ENCODE measurements at places on chromosomes 3 and 15.

DNA sequence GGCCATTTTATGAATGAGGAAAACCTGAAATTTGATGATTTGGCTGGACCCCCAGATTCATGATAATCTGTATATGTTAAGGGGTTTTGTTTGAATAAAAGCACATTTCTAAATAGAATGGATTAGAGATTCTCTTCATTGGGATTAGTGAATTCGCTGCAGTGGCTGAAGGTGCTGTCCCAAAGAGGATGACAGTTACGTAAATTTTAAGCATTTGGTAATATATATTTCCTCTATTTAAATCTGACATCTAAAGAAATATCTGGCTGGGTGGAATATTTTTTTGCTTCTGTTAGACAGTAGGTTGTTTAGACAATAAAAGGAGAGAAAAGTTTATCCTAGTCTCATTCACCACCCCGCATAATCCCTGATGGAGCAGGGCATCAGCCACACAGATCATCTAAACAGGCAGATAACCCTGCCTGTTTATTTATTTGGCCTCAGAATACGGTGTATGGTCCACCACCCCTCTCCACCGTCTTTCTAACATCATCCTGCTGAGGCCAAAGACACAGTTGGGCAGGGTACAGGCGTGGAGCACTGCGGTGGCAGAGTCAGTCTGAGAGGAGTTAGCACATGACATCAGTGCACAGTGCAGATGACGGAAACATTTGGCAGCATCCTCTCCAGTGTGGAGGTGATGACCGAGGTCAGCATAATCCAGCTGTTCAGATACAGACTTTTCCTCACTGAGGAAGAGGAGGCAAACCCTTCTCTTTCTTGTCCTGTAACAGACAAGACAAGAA lies 20.4 kb upstream of the NFKBIZ start:
- DNase-seq: no peak

DNA sequence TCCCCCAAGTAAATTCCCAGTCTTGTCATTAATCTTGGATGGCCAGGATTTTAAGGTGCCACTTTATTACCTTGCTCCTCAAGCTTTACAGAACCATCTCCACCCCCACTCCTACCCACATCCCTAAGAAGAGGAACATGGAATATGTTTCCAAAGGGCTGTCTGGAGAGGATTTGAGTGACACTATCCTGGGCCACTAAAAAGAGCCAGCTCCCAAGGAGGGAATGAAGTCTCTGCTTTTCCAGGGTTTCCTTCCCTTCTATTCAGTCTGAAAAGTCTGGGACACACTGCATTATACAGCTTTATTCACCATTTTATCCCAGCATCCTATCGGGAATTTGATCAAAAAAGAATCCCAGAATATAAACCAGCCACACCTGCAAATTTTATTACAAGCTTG lies 35.6 kb upstream of the MECOM start:
- DNase-seq: no peak

- DNase-seq: no peak
Measured at GRCh38 chr15:100949691-100950090, 30.5 kb downstream of the LRRK1 start.

DNA sequence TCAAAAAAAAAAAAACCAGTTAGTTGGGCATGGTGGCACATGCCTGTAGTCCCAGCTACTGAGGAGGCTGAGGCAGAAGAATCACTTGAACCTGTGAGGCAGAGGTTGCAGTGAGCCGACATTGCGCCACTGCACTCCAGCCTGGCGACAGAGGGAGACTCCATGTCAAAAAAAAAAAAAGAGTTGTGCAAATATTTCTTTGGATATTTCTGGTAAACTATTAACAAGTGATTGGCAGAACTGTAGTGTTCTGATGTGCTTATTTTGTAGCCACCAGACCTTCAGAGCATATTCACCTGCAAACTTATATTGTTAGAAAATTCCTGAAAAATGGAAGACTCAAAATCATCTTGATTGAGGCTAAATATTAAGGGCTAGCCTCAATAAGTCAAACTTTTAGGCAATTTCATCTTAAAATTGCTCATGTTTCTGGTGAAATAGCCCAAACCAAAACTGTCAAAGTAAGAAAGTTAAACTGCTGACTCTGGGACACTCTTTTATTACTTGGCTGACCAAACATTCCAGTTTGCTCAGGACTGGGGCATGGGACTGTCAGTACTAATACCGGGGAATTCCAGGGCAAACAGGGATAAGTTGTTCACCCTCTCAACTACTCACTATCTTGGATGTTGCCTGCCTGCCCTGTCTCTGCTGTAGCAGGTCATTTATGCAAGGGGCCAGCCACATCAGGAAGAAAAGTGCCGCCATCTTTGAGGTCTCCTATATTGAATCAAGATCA lies 37.0 kb downstream of the ABHD2 start:
- DNase-seq: no peak

DNA sequence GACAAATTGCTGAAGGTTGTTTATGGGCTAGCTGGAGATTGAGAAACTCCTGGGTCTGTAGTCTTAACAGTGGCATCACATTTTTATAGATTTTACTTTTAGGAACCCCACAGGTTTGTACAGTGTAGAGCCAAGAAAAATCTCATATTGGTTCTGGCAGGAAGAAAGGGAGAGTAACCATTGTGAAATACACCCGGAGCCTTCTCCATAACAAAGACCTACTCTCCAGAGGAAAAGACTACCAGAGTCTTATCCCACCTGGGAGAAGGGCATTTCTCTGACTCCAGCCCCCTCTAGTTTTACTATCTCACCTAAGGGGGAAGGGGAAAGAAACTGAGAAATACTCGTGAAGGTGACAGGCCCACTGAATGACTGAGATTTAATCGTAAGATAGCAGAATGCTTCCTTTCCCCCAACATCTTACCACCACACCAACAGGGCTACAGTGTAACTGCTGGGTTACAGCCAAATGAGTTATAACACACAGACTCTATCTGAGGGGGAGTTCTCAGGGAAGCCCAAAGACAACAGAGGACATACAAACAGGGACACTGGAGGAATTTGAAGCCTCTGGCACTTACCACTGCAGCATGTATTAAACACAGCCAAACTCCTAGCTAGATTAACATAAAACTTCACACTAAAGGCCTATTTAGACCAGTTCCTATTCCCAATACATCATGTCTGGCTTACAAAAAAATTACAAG lies 56.1 kb downstream of the SYN2 start:
- no peak for DNase-seq

- no peak for DNase-seq
Measured at GRCh38 chr3:153334558-153334957, 172.5 kb downstream of the RAP2B start.

- no peak for DNase-seq
Measured at GRCh38 chr3:46663591-46664135, 29.8 kb downstream of the ALS2CL start.

DNA sequence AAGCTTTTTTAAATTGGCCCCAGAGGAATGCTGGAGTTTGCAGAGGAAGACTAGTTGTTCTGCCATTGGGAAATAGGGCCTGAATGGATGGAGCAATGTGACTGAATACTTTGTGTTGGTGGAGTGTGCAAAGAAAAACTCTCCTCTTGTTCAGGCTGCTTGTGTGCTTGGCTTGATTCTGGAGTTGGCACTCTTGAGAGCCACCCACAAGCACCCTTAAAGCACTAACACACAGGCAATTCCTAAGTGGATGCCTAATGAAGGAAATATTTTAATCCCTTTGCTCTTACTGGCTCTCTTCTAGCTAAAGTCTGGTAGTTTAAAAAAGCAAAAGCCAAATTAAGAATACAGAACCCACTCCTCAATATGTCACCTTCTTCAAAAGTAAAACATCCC lies 304.4 kb upstream of the C2CD4B start:
- no peak for DNase-seq

All from activated T-cell treated with anti-CD3 and anti-CD28 coated beads for 1 hour (primary cell).